ENCODE measurements at places on chromosomes 3 and 15.

- DNase-seq, result no peak
These were observed 2.3 kb downstream of the SH3BP5 start for GRCh38 chr3:15330031-15330596.

GRCh38 chr15:68081869-68082505 is 27.9 kb downstream of the PIAS1 start:
- DNase-seq, result no peak

DNA sequence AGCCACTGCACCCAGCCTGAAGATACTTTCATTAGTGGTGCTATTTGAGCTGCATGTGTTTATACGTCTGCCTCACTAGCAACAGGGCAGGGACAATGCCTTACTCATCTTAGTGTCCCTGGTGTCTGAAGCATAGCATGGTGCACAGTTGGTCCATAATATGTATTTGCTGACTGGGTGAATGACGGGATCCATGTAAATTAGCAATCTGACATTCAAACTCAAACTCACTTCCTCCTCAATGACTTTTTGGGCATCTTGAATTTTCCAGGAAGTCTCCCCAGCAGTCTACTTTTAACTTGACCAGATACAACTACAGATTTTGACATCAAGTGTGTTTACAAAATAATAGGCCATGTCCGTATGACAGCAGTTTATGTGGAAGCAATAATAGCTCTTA is 3.0 kb upstream of the LDHAL6B start:
- no peak for DNase-seq

DNA sequence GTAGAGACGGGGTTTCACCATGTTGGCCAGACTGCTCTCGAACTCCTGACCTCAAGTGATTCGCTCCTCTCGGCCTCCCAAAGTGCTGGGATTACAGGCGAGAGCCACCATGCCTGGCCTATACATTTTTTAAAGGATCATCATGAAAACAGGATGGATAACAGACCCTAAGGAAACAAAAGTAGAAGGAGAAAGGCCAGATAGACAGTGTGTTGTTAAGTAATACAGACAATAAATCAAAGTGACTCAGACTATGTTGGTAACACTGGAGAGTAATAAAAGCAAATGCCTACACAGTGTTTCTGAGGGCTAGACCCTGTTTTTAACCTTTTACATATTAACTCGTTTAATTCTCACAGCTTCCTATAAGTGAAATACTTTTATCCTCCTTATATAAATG is 133.8 kb upstream of the MCTP2 start:
- no peak for DNase-seq

- no peak for DNase-seq
These were observed 8.9 kb downstream of the OR5AC2 start for GRCh38 chr3:98095882-98096281.

- no peak for DNase-seq
These were observed 255.3 kb upstream of the SLITRK3 start for GRCh38 chr3:165451371-165452070.

DNA sequence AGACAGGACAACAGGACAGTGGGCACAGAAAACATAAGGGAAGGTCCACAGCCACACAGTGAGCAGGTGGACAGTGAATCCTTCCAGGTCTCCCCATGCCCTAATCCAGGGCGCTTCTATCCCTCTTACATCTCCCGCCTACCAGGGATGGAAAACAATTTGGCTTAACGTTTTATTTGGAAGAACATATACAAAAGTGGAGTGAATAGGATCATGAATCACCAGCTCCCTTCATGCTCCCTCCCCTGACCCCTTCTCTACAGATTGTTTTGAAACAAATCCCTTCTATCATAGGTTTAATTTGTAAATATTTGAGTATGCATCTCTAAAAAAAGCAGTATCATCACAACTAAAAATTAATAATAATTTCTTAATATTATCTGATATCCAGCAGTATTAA is 52.5 kb downstream of the CLDN11 start:
- no peak for DNase-seq

- DNase-seq, result no peak
These were observed 96.5 kb upstream of the TNIK start for GRCh38 chr3:171556574-171557145.

GRCh38 chr15:67109141-67110034 is 44.0 kb downstream of the SMAD3 start:
- no peak for DNase-seq

GRCh38 chr3:185928496-185928895 is 9.3 kb downstream of the TRA2B start:
- no peak for DNase-seq

- DNase-seq, result no peak
These were observed 26.6 kb downstream of the FBLN2 start for GRCh38 chr3:13575459-13576061.

DNA sequence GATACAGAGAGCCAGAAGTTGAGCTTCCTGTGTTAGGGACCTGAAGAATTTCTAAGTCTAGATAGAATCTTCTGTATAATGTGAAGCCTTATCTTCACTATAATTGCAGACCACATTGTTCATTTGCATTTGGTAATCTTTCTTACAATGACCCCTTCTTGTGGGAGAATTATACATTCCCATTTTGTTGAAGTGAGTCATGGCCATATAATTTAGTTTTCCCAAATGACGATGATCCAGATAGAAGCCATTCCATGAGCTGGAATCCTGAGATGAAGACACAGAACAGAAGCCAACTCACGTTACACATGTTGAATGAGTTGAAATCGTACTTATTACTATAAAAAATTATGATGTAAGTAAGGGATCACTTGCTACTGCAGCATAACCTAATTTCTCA is 187.8 kb downstream of the TUSC7 start:
- DNase-seq, result no peak

GRCh38 chr15:52673734-52674133 is 5.5 kb downstream of the ATOSA start:
- DNase-seq, result no peak

DNA sequence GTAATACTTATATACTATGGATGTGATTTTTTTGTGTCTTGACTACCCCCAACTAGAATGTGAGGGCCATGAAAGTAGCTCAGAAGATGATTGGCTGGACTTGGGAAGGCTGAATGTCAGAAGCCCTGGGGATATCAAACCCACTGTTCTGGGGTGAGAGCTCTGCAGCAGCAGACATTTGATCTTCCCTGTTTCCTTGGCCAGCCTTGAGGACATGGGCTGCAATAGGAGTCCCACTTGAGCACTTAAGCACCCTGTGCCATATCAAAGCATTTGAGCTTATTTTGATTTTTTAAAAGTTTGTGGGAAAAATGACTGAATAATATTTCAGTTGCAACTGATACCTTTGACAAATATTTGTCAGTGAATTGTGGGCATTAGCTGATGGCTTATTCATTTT is 21.7 kb downstream of the GTF2E1 start:
- no peak for DNase-seq

DNA sequence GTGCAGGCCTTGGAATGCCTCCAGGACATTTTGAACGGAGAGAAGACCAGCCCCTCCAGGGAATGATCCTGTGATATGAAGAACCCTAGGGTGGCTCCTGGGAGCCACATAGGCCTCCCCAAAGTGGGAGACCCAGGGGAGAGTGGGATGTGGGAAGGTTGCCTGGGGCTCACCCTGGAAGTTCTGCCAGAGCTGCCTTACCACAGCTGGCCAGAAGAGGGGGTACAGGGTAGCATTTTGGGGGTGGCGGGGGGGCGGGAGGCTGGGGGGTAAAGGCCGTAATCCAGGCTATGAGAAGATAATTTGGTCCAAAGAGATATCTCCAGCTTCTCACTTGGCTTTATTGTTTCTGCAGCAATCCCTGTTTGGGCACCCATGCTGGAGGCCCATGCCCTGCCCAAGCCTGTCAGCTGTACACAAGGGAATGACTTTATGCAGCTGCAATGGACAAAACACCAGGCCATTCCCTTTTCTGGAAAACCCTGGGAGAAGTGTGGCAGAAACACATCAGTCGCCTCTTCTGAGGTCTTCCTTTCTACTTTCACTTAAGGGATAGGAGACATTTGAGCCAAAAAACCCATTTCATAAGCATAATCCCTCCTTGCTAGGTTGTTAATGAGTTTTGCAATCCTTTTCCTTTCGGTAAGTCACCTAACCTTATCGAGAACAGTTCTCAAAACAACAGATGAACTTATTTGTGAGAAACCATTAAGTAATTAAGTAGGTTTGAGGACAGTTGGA is 11.0 kb upstream of the MUSTN1 start:
- no peak for DNase-seq

DNA sequence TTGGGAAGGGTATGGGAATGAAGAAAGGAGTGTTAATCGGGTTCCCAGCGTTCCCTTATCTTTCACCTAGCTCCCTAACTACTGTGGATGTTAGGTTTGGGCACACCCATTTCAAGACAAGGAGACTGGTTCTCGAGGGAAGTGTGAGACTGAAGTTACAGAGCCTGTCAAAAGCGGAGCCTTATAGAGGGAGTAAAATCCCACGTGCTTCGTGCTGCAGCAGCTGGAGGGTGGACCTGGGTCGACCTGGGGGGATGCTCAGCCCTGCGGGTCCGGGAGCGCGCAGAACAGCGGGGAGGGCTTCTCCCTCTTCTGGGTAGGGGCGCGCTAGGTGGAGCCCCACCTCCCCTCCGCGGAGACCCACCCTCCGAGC is 314 bp upstream of the TMED3 start:
- DNase-seq, result no peak

DNA sequence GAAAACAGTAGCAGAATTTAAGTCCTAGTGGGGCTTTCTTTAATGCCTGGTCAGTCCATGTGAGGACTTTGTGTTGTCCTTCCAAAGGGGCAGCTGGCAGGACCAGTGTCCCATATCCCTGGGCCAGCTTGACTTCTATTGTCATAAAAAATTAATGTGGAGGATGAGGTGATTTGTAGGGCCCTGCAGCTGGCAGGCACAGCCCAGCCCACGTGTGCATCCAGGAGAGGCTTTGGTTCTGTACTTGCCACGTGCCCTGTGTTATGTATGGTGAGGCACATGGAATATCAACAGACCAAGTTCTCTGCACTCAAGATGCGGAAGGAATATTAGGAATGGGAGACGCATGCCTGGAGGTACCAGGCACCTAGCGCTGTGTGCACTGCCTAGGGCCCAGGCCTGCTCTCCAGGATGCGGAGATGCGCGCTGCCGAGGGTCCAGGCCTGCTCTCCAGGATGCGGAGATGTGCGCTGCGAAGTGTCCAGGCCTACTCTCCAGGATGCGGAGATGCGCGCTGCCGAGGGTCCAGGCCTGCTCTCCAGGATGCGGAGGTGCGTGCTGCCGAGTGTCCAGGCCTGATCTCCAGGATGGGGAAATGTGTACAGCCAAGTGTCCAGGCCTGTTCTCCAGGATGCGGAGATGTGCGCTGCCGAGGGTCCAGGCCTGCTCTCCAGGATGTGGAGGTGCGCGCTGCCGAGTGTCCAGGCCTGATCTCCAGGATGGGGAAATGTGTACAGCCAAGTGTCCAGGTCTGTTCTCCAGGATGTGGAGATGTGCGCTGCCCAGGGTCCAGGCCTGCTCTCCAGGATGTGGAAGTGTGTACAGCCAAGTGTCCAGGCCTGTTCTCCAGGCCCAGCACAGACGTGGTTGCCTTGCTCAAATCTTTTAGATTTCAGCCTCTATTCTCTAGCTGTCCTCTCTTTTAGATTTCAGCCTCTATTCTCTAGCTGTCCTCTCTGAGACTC is 183.3 kb upstream of the ROPN1 start:
- no peak for DNase-seq

GRCh38 chr15:31278061-31278445 is 48.6 kb upstream of the KLF13 start:
- DNase-seq, result no peak

- no peak for DNase-seq
These were observed 3.1 kb downstream of the CMC1 start for GRCh38 chr3:28244491-28244890.

- DNase-seq, result no peak
These were observed 4.7 kb upstream of the ITGA11 start for GRCh38 chr15:68436680-68437079.

GRCh38 chr3:188817103-188817934 is 354.5 kb upstream of the TPRG1 start:
- DNase-seq, result no peak

DNA sequence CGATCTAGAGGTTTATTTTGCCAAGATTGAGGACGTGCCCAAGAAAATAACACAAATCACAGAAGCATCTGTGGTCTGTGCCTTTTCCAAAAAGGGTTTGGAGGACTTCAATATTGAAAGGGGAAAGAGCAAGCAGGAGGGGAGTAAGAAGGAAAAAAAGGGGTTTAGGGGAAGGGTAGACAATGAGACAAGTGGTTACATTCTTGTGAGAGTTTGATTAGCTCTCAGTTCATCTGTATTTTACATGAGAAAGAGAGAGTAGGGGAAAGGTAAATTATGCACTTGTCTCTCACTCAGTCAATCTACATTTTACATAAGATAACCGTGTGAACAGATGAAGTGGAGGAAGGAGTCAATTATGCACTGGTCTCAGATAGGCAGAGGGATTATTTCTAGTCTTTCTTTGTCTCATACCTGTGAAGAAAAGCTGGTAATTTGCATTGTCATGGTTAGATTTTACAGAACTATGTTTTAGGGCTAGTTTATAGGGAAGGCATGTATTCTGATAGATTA is 931.3 kb downstream of the CADM2 start:
- no peak for DNase-seq

GRCh38 chr3:147937341-147937740 is 528.2 kb downstream of the ZIC1 start:
- DNase-seq, result no peak

GRCh38 chr3:119276680-119277079 is 17.5 kb upstream of the ARHGAP31 start:
- no peak for DNase-seq

DNA sequence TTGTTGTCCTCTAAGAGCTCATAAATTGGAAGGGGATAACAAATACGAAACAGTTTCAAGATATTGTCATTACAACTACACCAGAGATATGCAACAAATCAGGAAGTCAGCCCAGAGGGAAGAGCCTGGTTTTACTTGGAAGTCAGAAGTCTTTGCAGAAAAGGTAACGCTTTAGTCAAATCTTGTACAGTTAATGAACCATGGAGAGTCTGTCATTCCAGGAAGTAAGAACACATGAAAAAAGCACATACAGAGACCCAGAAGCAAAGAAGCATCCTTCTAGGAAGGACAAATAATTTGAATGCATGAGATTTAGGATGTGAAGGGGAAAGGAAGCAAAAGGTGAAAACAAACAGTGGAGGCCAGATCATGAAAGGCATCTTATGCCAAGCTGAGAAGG is 19.6 kb downstream of the DYNC1LI1 start:
- no peak for DNase-seq

DNA sequence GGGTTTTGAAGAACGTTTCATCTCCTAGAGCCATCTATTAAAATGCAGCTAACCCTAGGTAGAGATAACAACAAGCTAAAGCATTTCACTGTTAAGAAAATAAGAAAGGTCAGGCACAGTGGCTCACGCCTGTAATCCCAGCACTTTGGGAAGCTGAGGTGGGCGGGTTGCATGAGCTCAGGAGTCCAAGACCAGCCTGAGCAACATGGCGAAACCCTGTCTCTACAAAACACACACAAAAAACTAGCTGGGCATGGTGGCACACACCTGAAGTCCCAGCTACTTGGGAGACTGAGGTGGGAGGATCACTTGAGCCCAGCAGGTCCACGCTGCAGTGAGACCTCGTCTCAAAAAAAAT is 5.4 kb upstream of the TBC1D5 start:
- no peak for DNase-seq
